Skeletal muscle cell (primary cell): ENCODE measurements at places on chromosomes 1 and 21.

DNA sequence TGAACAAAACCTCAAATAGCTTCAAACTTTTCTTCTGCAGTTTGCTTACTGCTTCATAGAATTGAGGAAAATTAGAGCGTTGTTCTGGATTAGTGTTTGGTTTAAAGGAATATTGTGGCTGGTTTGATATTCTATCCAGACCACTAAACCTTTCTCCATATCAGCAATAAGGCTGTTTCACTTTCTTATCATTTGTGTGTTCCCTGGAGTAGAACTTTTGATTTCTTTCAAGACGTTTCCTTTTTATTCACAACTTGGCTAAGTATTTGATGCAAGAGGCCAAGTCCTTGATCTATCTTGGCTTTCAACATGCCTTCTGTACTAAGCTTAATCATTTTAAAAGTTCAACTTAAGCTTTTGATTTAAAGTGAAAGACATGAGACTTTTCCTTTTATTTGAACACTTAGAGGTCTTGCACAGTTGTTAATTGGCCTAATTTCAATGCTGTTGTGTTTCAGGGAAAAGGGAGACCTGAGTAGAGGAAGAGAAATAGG is 359.1 kb downstream of the S1PR1 start:
- DNase-seq: no peak

- no peak for DNase-seq
These were observed 15.8 kb downstream of the DEPDC1 start for GRCh38 chr1:68481041-68481440.

GRCh38 chr21:45457832-45458172 is 52.8 kb downstream of the COL18A1 start:
- no peak for DNase-seq

GRCh38 chr1:59110271-59110670 is 186.6 kb upstream of the FGGY start:
- no peak for DNase-seq

DNA sequence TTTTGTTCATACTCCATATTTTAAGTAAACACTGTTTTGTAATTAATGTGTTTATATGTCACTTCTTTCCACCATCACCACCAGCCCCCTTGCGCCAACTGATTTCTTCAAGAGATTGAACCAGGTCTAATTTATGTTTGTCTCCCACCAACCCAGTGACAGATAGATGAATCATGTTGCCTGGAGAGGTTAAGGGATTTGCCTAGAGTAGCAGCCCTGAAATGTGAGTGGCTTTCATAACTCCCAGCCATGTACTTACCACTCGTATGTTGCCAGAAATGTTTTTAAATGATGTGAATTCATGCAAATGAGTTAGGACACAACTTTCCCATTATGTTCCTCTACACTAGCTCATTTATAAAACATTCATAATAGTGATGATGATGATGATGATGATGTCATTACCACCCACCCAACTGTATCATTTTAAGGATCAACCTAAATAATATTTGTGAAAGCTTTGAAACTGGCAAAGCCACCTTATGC is 86.9 kb downstream of the LRRC8D start:
- no peak for DNase-seq

GRCh38 chr21:42055425-42055824 is 15.7 kb upstream of the UMODL1 start:
- no peak for DNase-seq

- DNase-seq: no peak
These were observed 19.8 kb downstream of the NCF2 start for GRCh38 chr1:183570451-183570850.

DNA sequence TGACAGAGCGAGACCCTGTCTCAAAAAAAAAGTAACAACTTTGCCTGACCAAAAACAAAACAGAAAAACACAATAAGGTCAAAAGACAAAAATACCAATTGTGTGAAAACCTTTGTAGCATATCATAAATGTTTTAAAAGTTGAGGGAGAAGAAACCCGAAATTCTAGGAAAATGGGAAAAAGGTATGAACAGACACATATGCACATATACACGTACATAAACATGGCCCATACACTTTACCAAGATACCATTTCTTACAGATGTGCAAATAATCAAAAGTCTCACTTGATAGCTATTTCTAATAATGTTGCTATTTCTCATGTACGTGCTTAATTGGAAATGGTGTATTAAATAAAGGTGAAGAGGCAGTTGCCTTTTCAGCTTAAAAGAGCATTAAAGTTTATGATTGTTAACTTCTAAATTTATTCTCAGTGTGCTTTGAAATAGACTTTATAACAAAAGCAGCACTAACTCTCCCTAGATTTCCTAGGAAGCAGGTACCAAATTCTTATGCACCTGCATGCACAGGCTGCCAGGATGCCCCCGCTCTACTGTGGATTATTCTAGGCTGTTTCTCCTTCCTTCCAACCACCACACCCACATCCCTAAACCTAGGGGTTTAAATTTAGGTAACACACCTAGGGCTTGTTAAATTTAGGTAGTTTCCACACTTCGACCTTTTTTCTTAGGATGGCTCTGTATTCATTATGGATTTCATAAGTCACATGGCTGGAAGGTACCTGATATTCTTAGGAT is 33.8 kb downstream of the ADARB1 start:
- no peak for DNase-seq

DNA sequence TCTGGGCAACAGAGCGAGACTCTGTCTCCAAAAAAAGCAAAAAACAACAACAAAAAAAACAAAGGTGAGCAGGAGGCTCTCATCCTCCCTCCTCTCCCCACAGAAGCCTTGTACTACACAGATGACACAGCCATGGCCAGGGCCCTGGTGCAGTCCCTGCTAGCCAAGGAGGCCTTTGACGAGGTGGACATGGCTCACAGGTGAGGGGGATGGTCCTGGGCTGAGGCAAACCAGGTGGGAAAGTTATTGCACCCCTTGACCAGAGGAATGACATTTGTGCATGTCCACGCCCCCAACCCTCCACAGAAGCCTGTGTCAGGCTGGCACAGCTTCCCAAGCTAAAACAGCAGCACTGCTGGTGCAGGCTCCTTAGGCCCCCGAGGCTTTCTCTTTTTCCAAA is 2.4 kb downstream of the ADPRS start:
- DNase-seq: no peak

DNA sequence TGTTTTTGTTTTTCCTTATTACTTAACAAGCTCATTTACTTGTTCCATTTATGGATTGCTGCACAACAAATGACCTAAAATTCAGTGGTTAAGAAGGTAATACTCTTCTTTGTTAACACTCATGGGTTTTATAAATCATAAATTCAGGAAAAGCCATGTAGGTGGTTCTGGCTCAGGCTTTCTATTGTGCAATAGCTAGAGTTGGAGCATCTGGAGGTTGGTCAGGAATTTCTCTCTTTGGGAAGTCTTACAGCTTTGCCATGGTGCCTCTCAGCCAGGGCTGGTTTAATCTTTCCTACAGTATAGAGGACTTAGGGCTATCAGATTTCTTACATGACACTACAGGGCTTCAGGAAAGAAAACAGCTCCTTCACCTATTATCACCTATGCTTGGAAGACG is 1677.1 kb downstream of the KCNT2 start:
- DNase-seq: no peak

GRCh38 chr1:170215072-170215885 is 69.5 kb downstream of the NTMT2 start:
- DNase-seq: no peak

GRCh38 chr1:230849451-230850224 is 18.7 kb downstream of the C1orf198 start:
- peak; percentile 79 for DNase-seq

DNA sequence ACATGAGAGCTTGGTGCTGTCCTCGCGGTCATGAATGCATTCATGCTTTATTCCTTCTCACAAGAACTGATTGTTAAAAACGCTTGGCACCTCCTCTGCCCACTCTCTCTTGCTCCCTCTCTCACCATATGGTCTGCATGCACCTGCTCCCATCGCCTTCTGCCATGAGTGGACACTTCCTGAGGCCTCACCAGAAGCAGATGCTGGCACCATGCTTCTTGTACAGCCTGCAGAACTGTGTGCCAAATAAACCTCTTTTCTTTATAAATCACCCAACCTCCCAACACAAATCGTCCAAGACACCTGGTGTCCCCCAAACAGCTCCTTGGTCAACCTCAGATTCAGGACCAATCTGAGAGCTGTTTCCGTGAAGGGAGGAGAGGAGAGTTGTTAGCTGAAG is 43.3 kb upstream of the PCBP3 start:
- DNase-seq: no peak

- no peak for DNase-seq
These were observed 801 bp upstream of the GORAB start for GRCh38 chr1:170530972-170531757.

- DNase-seq: peak; percentile 65
These were observed 7.5 kb upstream of the C2CD2 start for GRCh38 chr21:41961282-41961701.

DNA sequence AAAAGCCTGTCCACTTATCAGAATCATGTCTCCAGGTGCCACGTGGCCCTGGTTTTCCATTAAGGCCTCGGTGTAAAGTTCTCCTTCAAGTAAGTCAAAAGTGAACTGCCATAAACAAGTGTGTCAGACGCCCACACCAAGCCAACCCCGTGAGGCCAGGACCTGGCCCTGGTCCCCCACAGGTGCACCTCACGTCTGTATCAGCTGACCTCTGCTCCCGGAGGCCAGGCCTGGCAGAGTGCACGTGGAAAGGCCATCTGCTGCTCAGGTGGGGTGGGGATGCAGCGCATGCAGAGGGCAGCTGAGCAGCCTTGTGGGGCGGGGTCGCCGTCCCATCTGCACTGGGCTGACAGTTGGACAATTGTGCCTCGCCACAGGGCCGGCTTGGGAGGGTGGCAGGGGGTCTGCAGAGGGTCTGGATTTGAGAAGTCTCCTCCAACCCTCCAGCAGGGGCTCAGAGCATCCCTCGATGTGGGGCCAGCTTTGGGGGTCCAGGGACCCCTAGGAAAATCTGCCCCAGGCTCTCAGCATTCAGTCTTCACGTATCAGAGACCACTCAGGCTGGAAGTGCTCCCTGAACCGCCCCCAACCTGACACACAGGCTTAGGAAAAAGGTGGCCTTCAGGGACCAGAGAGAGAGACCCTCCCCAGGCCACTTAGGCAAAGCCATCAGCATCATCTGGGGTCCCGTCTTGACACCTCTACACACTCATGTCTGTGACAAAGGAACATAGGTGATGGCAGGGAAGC is 3.0 kb downstream of the SLC19A1 start:
- no peak for DNase-seq

GRCh38 chr21:44578371-44579055 is 1.9 kb downstream of the KRTAP10-5 start:
- DNase-seq: no peak

GRCh38 chr1:53628286-53628955 is 110.5 kb downstream of the GLIS1 start:
- DNase-seq: no peak

DNA sequence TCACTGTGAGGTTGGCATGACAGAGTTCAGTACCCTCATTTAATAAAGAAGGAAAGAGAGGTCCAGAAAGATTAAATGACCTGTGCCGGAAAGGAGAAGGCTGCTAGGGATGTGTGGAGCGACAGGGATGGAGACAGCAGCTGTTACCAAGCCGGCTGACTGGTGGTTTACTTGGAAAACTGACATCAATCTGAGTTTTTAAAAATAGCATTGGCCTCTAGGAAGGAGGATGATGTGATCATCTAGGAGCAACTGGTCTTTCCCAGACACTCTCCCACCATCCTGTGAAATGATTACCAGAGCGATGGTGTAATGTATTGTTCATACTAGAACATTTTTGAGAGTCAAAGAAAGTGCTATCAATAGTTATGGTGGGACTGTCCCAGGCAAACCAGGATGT is 154.4 kb downstream of the ZSCAN20 start:
- no peak for DNase-seq

DNA sequence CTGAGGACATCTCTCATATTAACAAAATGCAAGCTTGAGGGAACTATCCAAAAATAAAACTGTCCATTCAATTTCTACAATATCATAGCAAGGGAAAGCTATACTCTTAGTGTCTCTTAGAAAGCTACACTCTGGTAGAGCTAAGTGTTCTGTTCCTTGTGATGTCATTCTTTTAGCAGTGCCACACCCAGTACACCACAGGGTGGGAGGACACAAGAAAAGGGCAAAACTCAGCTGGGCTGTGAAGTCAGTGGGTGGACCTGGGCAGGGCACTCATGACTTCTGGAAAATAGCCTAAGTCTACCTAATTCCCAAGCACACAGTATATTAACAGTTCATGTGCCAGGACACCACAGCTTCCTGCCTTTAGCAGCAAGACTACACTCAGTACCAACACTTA is 42.2 kb upstream of the TNFSF4 start:
- DNase-seq: peak; percentile 43

- peak; percentile 92 for DNase-seq
These were observed 108.8 kb downstream of the KIAA0319L start for GRCh38 chr1:35448344-35448801.

DNA sequence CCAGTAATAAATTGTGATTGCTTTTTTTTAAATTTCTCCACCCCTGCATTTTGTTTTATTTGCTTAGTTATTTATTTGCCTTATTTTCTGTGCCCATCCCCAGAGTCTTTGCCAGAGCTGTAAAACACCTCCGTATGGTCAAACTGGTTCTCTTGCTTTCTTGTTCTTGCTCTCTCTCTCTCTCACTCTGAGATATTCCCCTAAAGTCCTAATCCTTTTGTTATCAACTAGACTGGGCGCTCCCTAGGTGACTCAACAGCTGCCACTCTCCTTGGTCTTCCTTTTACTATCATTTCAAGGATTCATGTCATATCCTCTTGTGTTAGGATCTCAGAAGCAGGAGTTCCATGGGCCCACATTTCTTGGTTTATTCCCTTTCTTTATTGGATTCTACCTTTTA is 160.0 kb downstream of the PRDM2 start:
- no peak for DNase-seq

DNA sequence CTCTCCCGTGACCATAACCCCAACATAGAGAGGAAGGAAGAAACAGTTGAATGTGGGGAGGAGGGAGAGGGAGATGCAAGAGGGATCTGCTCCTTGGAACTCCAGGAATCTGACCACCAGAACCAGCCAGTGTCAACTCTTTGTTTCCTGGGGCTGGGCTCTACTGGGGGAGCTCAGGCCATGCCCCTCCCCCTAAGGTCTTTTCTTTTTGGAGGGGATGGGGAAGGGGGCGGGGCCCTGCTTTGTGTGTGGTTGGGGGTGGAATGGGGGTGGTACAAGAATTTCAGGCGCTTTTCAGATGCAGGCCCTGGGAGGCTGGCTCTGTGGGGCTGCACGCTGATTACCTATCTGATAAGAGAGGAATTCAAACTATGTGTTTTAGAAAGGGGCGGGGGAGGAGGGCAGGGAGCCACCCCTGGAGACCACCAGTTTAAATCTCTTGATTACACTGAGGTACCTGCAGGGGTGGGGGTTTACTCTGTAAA is 8.3 kb downstream of the LIN28A start:
- no peak for DNase-seq

GRCh38 chr1:93615582-93616150 is 66.0 kb downstream of the BCAR3 start:
- no peak for DNase-seq
